Activated naive CD8-positive, alpha-beta T cell treated with anti-CD3 and anti-CD28 coated beads, Interleukin-2, amount 10 ng/mL, durations not matched to agents 7 days and 5 days (primary cell): ENCODE measurements at places on chromosomes 13 and 19.
A peak's percentile ranks its signal among the peaks of the same experiment; 100 is the strongest.

DNA sequence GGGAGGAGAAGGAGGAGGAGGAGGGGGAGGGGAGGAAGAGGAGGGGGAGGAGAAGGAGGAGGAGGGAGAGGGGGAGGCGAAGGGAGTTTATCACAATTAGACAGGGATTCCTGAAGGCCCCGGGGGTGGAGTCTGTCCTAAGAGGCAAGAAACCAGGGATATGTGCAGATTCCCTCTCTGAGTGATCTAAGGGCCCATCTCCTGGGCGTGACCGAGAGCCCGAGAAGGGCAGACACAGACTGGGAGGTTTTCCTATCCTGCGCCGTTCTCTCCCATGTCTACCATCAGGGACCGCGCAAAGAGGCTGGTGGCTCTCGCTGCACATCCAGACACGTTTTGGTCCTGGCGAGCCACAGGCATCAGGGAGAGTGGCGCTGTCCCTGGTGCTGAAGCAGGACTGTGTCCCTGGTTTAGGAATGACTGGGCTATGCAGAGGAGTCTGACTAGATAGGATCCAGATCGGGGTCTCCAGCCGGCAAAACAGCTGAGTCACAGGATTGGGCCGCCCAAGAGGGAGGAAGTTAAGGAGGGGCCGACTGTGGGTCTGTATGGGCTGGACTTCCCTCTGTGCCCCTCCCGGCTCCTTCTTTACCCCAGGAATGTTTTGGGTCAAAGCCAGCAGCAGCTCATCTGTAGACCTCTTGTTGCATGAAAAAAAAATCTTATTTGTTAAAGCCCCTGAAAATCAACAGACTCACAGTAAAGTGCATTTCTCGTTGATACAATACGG lies 17.9 kb upstream of the ZNF175 start:
- peak; percentile 69 for DNase-seq

DNA sequence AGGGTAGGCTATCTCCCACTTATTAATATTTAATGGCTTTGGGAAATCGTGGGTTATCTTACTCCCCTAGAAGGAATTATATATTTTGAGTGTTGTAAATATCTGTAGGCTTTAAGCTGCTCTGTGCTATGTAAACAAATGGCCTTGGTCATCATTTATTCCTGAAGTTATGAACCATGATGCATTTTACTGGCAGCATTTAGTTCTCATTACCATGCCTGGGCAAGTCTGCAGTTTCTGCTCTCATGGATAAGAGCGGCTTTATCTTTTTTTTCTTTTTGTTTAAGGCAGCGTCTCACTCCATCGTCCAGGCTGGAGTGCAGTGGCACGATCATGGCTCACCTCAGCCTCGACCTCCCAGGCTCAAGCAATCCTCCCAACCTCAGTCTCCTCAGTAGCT lies 156.1 kb downstream of the IRS2 start:
- DNase-seq, result no peak

- DNase-seq, result no peak
Measured at GRCh38 chr13:101258071-101258470, 158.2 kb downstream of the NALCN start.

GRCh38 chr13:111564606-111565005 lies 244.2 kb downstream of the TEX29 start:
- DNase-seq, result no peak

- DNase-seq, result no peak
Measured at GRCh38 chr19:23095418-23095817, 21.4 kb upstream of the ZNF730 start.

GRCh38 chr13:45838171-45838745 lies 13.3 kb downstream of the SIAH3 start:
- no peak for DNase-seq

DNA sequence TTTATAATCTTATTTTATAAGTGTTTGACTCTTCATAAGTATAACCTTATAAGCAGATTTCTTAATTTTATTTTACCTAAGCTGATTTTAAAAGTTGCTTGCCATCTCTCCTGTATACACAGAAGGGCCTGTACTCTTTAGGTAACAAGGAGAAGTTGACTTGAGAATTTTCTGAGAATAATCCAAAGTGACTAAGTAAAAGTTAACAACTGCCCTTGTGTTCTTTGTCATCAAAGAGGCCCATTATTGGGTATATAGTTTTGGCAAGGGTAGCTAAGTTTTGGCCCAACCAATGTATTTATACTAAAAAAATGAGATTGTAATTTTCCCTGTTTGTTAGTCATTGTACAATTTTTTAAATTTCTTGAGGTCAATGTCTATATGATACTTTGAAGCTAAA lies 3.2 kb downstream of the LCP1 start:
- no peak for DNase-seq

GRCh38 chr19:6038634-6039405 lies 60.9 kb upstream of the RANBP3 start:
- no peak for DNase-seq

- no peak for DNase-seq
Measured at GRCh38 chr13:45941261-45941660, 89.7 kb upstream of the SIAH3 start.

DNA sequence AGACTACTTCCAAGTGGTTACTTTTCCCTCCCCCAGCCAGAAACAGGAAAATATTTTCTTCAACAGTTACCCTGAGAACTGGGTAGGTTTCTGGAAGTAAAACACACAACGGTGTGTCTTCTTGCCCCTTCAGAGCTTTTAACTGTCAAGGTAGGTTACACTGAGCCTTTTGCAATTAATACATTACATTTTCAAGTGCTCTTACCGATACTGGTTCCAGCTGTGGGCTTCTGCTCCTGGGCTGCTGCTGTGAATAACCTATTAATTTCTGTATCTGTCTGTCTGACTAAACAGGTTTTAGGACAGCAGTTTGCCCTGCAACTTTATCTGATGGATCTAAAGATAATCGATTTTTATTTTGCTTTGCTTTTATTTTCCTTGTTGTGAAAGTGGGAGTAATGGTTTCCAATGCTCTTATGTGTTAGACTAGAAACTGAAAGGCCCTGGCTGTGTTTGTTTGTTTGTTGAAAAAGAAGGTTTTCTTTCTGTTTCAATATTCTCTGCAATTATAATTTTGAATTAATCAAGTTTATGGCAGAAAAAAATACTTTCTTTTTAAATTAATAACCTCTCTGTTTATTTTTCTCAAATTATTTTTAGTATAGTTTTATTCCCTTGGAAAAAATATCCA lies 196.7 kb upstream of the SLITRK6 start:
- no peak for DNase-seq

DNA sequence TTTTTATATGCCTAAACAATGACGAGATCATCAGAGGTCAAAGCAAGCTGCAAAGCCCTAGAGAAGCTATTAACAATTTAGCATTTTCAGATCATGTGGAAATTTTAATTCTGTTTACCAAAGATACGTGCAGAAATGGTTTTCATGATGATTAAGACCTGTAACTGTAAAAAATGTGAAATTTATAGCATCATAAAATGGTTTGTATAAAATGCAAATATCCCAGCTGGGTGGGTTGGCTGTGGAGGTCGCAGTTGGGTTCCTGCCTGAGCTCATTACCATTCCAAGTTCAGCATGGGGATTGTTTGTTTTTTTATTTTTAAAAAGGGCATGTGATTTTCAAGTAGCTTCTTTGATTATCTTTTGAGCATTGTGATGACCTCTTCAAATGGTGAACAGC lies 47.9 kb upstream of the SIAH3 start:
- no peak for DNase-seq

DNA sequence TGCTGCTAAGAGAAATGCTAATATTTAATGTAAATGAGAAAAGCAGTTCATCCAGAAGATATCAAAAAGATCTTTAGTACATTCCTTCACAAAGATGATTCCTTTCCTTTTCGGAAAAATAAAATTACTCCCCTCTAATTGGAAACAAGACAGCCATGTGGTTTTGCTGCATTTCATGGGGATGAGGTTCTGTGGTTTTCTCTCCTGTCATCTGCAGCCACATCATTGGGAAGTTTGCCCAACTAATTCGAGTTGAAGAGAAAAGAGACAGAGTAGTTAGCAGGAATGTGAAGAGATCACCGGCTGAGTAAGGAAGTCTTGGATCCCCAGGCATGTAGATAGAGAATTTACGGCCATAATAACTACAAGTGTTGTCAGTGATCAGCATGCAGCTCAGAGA lies 122.1 kb downstream of the CYSLTR2 start:
- DNase-seq, result no peak

DNA sequence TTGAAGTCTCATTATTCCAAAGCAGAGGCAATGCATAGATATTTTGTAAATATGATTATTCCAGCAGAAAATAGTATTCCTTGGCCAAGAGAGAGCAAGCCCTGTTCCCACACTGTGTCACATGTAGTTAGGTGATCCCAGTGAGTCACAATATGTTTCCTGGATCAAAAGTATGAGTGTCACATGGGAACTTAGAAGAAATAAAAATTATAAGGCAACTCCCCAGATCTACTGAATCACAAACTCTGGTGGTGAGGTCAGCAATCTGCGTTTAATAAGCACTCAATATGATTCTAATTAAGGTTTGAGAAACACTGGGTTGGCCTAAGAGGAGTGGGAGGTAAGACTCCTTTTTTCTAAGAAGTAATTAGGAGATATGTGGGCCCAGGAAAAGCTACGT lies 1504.5 kb upstream of the PCDH20 start:
- DNase-seq, result no peak

DNA sequence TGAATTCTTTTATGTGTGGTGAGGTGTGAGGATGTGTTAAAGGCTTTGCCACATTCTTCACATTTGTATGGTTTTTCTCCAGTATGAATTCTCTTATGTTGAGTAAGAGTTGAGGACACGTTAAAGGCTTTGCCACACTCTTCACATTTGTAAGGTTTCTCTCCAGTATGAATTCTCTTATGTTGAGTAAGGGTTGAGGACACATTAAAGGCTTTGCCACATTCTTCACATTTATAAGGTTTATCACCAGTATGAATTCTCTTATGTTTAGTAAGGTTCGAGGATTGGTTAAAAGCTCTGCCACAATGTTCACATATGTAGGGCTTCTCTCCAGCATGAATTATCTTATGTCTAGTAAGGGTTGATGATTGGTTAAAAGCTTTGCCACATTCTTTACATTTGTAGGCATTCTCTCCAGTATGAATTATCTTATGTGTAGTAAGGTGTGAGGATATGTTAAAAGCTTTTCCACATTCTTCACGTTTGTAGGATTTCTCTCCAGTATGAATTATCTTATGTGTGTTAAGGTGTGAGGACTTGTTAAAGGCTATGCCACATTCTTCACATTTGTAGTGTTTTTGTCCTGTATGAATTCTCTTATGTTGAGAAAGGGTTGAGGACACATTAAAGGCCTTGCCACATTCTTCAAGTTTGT lies 27.1 kb downstream of the ZNF724 start:
- DNase-seq, result no peak

DNA sequence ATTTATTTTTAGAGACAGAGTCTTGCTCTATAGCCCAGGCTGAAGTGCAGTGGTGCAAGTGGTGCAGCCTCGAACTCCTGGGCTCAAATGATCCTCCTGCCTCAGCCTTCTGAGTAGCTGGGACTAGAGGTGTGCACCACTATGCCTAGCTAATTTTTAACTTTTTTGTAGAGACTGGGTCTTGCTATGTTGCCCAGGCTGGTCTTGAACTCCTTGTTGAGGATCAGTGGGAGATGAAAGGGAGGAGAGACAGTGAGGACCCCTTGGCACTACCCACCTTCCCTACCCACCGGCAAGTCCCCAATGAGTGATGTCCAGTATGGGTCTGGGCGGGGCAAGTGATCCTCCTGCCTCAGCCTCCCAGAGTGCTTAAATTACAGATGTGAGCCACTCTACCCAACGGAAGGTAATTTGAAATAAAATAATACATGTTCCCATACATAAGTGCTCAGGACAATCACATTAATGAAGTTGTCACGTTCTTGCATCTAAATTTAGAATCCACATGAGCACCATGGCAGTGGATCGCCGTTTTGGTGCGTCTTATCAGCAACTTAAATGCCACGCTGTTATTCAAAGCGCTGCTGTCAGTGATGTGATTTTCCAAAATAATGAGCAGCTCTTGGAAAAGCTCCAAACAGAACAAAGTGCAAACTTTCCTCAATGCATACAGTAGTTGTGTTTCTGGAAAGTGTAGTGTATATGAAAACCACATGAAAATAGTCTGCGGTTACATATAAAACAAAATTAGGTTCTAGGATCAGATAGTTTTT lies 5.9 kb upstream of the ARL11 start:
- no peak for DNase-seq

DNA sequence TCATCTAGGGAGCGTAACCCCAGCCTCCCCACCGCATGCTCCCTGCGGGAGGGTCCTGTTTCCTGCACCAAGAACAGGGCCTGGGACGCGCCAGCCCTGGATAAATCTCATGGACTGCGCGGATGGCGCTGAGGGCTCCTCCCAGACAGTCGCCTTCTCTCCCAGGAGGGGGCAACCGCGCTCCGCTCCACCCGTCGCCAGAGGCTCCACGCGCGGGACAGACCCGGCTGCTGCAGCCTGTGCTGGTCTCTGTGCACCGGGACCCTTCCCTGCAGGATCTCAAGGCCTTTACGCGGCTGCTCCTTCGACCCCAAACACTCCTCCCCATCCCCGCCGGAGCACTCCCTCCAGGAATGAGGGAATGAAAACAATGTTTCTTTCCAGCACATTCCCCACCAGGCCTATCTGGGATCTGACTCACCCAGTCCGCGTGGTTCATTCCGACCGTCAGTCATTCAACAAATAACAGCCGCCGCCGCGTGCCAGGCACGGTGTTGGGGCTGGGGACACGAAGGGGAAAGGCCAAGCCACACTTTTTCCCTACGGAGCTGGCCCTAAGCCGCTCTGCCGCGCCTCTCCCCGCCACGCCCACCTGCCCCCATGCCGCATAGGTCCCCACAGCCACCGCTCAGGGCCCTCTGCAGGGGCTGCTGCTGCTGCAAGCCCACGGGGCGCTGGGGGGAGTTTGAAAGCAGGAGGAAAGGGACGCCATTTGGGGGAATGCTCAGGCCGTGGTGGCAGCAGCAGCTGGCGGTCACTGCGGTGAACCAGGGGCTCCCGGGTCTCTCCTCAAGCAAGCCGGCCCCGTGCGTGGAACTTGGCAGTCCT lies 6.0 kb downstream of the PNMA8B start:
- peak; percentile 49 for DNase-seq

- DNase-seq, result no peak
Measured at GRCh38 chr19:13873834-13874515, 3.0 kb upstream of the NANOS3 start.

DNA sequence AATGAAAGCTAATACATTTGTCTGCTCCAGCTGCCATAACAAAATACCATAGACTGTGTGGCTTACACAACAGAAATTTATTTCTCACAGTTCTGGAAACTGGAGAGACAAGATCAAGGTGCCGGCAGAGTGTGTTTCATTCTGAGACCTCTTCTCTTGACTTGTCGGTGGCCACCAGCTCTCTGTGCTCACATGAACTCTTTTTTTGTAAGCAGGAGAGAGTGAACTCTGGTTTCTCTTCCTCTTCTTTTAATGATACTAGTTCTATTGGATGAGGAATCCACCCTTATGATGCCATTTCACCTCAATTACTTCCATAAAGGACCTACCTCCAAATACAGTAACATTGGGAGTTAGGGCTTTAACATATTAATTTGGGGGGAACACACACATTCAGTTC lies 11.7 kb downstream of the KCTD12 start:
- DNase-seq, result no peak

DNA sequence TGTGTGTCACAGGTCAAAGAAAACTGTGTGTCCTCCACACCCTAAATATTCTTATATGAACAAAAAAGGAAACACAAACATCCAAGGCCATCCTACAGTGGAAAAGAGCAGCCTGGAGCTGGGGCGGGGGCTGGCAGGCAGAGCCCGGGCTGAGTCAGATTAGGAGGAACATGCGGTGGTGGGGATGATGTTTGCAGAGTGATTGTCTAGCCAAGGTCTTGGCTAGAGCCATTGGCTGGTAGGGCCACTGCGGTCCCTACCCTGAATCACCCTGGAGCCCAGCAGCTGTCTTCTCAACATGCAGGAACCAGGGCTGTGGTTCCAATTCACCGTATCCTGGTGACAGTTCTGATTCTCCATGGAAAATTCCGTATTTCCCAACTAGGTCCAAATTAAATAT lies 439.5 kb downstream of the FGF9 start:
- no peak for DNase-seq
